ENCODE measurements at places on chromosomes 3 and 15.

- DNase-seq, result no peak
These were observed 28.3 kb upstream of the ATP2B2 start for GRCh38 chr3:10533737-10534023.

- DNase-seq, result peak; percentile 68
These were observed 435.6 kb downstream of the MECOM start for GRCh38 chr3:169227911-169228310.

GRCh38 chr3:183524476-183524875 lies 31.0 kb downstream of the KLHL6 start:
- no peak for DNase-seq

DNA sequence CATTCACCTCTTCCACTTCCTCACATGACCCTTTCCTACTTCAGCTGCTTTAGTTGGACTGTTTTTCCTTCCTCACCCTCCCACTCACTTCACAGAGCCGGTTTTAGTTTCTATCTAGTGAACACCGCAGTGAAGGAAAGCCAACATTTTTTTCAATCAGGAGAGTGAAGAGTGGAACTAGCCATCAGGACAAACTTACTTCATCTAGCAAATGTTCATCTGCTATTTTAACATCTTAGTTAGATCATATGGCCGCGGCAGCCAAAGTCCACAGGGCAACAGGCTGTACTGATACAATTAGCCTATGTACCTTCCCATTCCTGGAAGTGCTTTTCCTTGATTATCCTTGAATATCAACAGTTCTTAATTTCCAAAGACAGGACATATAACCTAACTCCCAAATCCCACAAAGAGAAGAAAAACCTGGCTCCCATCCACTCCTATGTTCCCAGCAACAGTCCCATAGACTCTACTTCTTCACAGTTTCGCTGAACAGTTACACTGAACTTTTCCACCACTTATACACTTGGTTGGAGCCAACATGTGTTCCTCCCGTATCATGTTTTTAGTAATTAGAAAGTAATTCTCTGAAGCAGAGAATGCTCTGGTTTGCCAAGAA lies 456.2 kb upstream of the THBS1 start:
- DNase-seq, result no peak

- peak; percentile 32 for DNase-seq
These were observed 5.1 kb upstream of the SLC25A38 start for GRCh38 chr3:39378088-39378487.

DNA sequence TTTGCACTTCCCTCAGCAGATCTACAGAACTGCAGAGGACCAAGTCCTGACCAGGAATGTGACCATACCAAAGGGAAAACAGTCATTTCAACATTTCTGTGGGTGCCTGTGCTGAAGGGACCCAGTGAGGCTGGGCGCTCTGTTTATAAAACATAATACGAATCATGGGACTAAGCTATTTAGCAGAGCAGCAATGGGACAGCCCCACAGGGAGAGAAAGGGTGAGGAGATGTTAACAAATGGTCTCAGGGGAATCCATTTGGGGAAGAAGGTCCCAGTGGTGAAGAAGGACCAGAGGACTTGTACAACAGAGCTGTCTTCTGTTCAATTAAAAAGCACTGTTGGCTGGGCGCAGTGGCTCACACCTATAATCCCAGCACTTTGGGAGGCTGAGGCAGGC lies 1025.4 kb downstream of the FHIT start:
- DNase-seq, result no peak

GRCh38 chr3:61080737-61081445 lies 170.4 kb downstream of the FHIT start:
- no peak for DNase-seq

DNA sequence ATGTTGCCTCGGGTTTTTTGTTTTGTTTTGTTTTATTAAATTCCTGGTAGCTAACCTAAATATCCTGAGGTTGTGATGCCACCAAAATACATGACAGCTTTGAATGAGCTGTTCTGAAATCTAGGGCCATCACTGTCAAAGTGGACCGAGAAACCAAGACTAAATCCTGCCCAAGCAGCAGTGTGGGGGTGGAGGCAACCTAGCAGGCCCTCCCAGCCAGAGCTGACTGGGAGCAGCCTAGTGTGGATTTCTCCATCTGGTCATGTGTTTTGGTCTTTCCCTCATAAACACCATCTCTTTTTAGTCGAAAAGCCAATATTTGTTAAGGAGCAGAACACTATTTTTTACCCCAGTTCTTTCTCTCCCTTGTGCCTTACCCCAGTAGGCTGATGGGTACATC lies 52.2 kb downstream of the LARS2 start:
- no peak for DNase-seq

GRCh38 chr15:94532226-94532625 lies 300.9 kb downstream of the MCTP2 start:
- no peak for DNase-seq

DNA sequence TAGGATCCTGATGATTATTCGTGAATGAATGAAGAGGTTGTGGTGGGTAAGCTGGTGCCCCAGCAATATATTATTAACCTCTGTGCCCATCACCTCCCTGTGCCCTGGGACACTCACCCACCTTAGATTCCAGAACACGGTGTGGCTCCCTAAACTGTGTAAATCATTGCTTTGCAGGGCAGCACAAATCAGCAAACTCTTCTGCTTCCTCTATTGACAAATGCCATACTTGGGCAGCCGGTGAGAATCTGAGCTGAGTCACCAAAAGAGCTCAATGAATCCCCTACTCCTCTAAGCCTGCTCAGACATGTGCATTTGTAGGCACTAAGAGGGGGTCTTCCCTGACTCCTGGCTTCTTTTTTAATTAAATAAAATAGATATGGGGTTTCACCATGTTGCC lies 15.7 kb downstream of the UQCC5 start:
- peak; percentile 9 for DNase-seq

DNA sequence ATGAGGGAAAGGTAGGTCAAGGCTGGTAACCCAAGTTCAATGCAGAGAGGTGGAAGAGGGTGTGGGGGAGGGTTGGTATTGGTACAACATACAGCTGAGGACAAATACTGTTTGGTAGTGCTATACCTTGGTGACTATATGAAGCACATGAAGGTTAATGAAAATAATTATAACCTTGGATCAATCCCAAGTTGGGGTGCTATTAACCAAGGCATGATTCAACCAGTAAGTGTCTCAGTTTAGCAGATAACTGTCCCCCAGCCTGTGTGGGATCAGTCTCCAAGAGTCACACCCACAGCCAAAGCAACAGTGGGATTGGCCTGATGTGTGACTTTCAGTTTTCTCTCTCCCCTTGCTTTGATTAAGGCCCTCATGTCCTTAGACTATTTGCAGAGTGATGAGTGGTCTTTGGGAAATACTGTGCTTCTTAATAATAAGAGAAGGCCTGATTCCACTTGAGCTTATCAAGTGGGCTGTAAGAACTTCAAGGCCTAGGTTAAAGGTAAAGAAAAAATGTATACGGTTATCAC lies 80.8 kb downstream of the EOMES start:
- no peak for DNase-seq

GRCh38 chr3:55286693-55287092 lies 200.4 kb downstream of the WNT5A start:
- no peak for DNase-seq

DNA sequence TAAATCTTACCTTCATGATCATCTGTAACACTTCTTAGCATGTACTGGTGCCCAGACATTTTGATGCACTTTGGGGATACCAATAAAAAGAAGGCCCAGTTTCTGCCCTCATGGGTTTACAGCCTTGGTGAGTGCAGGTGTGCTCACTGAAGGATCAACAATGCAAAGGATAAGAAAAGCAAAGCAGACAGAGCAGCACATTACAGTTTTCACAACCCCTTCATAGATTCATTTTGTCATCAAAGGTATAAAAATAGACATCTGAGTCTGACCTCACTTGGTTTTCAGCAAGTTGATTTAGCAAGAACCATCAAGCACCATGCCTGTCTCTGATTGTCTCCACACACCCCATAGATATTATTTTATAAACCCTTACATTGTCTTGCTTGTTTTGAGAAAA lies 77.6 kb downstream of the BFSP2 start:
- DNase-seq, result no peak

DNA sequence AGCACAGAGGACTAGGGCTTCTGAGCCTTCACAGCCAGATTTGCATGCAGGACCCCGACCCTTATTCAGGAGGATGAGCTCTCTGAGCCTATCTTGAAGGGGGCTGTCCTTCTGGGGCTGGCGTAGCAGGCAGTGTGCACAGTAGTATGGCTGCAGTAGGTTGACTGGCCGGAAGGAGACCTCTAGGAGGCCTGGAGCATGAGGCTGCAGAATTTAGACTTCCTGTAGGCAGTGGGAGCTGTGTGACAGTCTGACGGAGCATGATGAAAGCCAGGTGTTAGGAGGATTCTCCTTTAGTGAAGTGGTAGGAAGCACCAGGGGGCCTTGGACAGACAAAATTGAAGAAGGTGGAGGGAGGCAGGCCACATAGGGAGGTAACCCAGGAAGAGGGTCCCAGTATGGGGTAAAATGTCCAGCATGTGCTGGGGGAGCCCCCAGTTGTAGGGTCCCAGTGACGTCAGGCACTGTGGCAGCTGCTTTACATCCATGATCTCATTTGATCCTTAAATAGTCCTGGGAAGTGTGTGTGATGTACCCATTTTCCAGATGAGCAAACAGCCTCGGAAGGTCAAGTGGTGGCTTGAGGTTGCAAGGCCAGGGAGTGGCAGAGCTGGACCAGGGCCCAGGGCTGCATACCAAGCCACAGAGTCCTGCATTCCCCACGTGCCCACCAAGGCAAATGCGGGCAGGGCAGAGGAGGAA lies 36.1 kb downstream of the SPSB4 start:
- DNase-seq, result no peak

DNA sequence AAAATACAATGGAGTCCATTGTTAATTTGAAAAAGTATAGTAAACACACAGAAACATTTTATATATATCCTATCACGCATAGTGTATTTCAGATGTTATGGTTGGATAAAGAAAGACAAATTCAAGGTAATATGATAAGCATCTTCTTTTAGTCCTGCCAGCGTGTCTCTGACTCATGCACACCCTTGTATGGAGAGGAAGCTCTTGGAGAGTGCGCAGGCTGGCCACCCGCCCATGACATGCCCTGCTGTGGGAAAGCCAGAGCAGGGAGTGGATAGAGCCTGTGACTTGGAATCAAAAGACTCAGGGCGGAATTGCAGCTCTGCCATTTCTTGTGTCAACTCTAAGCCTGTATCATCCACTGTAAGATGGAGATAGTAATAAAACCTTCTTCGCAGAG lies 23.0 kb upstream of the COPG1 start:
- DNase-seq, result peak; percentile 97

DNA sequence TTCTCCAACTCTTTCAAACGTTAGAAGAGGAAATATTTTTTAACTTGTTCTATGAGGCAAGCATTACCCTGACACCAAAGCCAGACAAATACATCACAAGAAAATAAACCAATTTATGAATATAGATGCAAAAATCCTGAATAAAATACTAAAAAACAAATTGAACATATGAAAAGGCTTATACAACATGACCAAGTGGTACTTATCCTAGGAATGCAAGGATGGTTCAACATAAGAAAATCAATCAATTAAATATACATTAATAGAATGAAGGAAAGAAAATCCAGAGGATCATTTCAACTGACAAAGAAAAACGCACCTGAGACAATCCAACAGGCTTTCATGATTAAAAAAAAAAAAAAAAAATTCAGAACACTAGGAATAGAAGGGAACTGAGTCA lies 17.1 kb downstream of the XPC start:
- DNase-seq, result no peak

- DNase-seq, result peak; percentile 66
These were observed 35.5 kb upstream of the CGNL1 start for GRCh38 chr15:57340682-57341259.

DNA sequence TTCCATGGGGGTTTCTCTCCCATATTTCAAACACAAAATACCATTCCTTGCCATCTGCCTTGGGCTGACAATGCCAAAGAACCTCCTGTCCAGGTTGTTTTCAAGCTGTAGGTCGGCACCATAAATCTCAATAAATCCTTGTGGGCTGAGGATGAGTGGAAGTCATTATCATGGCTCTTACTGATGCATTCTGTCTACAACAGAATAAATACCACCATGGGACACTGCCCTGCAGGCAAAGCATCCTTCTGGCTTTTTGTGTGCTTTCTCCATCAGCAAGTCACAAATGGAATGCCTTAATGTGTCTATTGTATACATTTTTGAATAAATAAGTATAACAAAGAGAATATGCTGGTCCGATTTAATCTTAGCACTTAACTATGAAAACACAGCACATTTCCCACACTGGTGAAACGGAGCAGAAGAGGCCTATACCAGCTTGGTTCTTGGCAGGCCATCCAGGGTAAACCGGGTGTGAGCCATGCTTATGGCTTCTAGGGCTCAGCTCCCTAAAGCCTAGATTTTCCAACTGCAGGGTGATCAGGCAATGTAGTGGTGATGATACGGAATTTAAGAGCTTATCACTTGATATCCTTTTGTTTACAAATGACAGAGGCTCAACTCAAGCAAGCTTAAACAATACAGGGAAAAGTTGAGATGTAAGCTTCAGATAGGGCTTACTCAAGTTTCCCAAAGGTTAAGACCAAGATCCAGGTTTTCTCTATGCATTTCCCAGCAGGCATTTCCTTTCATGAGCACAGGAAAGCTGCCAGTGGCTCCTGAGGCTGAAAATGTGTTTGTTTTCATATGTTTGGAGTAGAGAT lies 133.2 kb upstream of the LRTM1 start:
- peak; percentile 45 for DNase-seq

GRCh38 chr15:33738941-33739664 lies 229.2 kb upstream of the CHRM5 start:
- no peak for DNase-seq

- DNase-seq, result peak; percentile 17
These were observed 231.2 kb downstream of the ATP8B4 start for GRCh38 chr15:49887659-49888322.

GRCh38 chr15:25863111-25863967 lies at the start of gene ATP10A:
Gene ATP10A, minus strand, starts transcription at chr15:25863327. Its CDS starts 231 bp downstream, at chr15:25863096.
- peak; percentile 79 for DNase-seq

- DNase-seq, result no peak
These were observed 17.6 kb upstream of the KCNMB3 start for GRCh38 chr3:179268400-179269051.

DNA sequence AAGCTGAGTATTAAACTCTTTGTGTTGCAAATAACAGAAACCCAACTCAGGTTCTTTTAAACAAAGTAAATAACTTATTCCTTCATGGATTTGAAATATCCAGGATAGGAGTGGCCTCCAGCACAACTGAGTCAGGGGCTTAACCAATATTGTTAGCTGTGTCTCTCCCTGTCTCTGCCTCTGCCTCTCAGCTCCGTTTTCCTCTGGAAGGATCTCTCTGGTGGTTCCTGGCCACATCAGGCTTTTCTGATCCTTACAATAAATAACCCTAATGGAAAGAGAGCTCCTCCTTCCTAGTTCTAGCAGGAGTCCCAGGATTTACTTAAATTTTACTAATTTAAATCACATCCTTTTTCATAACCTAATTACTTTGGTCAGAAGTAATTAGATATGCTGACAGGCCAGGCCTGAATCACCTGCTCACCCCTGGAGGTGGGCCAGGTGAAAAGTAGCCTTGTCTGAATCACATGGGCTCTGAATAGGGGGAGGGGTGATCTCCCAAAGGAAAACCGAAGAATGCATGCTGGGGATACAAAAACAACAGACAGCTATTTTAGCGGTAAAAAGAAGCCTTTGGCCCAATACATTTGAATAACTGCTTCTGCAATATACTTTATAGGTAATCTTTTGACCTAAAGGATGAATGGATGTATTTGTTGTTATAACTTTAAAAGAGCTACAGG lies 75.4 kb downstream of the REC114 start:
- no peak for DNase-seq

Data from EH (cell line).